ENCODE measurements at places on chromosomes 3 and 15. TPM values are rescaled to one million over a fixed set of nuclear protein-coding genes. Genes with fewer than 3 reads are reported as not detected.
A peak's percentile ranks its signal among the peaks of the same experiment; 100 is the strongest.

The FETUB gene
- not detected for total RNA-seq

The GNB5 gene
- 27.9 TPM for total RNA-seq

The VGLL3 gene
- not detected for total RNA-seq

The C3orf70 gene
- total RNA-seq: not detected

The SPG11 gene
- 95.8 TPM for total RNA-seq

The FAM174B gene
- 3.3 TPM for total RNA-seq

The GRK7 gene
- not detected for total RNA-seq

The KNG1 gene
- not detected for total RNA-seq

The TRMT10C gene
- total RNA-seq: 32.9 TPM

DNA sequence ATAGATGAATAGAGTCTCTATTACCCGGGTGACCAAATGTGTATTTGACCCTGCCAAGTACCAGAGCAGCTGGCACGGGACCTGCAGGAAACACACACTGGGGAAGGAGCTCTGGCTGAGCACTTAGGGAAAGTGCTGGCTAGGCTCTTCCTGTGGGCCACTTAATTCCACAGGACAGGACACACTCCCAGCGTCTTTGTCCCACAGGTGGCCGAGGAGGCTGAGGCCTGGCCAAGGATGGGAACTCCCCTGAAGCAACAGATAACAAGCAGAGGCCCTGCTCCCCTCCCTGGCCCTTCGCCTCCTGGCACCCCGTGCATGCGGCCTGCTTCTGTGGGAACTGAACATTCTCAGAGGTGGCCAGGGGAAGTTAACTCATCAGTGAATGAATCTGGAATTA, 180.8 kb downstream of the ATP10A start:
- DNase-seq: no peak

DNA sequence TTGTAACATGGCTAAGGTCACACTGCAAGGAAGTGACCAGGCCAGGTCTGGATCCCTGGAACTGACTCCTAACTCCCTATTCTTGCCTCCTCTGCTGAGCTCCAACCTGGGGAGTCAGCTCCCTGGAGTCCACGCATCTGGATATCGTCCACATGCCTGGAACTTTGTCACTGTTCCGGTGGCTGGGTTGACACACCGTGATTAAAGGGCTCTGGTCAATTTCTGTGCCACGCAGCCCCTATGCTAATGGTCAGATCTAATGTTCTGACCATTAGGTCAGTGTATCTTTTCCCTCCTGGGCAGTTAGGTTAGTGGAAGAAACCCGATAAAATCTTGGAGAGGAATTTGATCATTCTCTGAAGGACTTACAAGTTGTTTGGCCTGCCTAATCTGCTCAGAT, 1.6 kb upstream of the TPM1 start:
- no peak for DNase-seq

DNA sequence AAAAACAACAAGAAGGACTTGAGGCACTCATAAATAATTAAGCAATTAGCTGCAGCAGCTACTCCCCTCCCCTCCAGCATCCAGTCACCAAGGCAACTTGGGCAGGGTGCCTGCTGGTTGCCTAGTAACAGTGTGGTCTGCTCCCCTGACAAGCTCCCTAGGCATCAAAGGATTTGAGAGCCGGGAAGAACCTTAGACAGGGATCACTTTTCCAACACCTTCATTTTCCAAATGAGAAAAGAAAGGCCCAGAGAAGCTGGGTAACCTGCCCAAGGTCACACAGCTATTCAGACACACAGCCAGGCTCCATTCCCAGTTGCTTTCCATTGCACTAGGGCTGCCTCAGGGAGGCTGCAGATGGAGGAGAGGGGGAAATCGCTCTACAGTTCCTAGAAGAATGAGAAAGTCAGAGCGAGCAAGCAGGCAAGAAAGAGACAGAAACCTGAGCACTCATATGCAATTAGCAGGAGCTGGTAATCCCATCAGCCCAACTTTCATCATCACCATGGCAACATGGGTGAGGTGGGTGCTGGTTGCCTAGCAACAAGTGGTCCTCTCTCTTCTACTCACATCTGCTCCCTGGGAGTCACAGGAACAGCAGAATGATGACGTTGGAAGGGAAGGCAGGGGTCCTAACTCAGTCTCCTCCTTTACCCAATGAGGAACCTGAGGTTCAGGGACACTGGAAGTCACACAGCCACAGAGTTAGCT, 3.6 kb upstream of the EIF4E3 start:
- DNase-seq: peak; percentile 53

DNA sequence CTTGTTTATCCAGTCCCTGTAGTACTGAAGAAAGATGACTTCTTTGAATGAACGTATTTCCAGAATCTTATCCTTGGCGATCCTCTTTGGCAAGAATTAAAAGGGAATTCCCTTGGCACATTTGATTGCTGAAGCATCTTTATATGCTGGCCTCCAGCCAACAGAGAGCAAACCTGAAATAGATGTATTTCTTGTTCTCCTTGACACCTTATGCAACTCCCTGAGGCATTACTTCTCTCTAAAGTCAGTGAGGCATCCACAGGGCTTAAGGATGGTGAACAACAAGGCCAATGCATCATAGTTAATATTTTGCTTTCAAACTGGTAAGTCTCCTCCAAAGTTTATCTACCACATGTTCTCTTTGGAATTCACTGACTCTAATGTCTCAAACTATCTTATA, 450.9 kb upstream of the THRB start:
- DNase-seq: no peak

GRCh38 chr3:49666592-49666991, 7.6 kb upstream of the APEH start:
- no peak for DNase-seq

- no peak for DNase-seq
Measured at GRCh38 chr3:104906001-104906639, 460.6 kb upstream of the ALCAM start.

- no peak for DNase-seq
Measured at GRCh38 chr15:74470631-74471395, 9.9 kb upstream of the UBL7 start.

GRCh38 chr3:149020839-149021252, 29.5 kb downstream of the GYG1 start:
- no peak for DNase-seq

GRCh38 chr3:166731701-166732100, 648.4 kb downstream of the ZBBX start:
- DNase-seq: no peak

DNA sequence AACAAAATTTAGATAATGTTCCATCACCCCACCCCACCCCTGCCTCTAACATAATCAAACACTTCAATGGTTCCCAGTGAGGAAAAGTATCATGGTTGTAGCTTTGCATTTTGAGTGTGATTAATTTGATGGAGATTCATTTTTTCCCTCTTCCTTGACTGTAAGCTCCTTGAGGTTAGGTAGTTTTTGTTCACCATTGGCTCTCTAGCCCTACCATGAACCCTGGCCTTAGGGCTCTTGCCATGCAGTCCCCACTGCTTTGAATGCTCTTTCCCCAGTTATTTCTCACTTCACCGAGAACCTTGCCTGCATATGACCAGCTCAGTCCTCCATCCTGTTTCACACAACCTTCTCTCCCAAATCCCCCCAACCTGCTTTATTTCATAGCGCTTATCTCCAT, 5.0 kb upstream of the MBNL1 start:
- no peak for DNase-seq

DNA sequence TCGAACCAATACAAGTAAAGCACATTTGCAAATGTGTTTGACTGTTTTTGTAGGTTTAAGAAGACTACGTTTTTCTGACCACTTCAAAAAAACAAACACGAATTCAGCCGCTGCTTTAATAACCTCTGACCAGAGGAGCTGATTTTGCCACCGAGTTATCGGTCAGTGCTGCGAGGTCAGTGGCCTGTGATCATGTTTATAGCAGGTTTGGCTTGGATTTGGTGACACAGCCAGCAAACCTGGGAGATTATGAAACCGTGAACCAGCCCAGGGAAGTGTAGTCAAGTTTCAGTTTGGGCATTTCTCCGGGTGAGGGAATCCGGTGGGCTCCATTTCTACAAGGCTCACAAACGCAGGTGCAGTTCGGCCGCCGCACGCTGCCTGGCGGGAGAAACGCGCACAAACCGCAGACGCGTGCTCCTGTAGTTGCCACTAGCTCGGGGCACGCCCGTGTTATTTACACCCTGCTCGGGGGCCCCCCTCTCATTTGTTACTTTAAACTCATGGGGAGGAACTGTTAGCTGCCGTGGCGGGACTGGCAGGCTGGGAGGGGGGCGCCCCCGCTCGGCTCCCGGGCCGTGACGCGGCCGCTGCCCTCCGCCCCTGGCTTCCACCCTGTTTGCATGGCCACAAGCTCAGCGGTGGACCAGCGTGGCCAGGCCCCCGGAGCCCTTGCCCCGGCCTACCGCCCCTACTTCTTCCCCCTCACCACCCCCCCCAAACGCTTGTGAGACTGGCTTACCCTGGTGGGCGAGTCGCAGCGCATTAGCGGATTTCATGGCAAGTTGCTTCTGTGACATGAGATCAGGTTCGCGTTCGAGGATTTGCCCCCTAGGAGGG, 13.6 kb upstream of the ONECUT1 start:
- DNase-seq: no peak

DNA sequence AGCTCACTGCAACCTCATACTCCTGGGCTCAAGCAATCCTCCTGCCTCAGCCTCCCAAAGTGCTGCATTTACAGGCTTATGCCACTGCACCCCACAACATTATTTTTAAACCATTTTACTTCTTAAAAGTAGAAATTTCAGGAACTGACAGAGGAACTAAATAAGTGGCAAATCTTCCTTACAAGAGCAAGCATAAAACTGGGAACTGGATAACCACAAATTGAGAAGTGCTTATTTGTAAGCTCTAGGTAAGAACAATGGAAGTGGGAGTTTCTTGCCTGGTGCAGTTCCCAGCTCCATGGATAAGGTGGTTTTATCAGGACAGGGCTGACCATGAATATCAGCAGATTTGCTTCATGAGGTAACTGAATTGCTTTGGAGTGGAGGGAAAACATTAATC, 655.2 kb downstream of the DIPK2A start:
- DNase-seq: no peak

GRCh38 chr3:156787926-156788663, 38.1 kb upstream of the LEKR1 start:
- DNase-seq: peak; percentile 48

DNA sequence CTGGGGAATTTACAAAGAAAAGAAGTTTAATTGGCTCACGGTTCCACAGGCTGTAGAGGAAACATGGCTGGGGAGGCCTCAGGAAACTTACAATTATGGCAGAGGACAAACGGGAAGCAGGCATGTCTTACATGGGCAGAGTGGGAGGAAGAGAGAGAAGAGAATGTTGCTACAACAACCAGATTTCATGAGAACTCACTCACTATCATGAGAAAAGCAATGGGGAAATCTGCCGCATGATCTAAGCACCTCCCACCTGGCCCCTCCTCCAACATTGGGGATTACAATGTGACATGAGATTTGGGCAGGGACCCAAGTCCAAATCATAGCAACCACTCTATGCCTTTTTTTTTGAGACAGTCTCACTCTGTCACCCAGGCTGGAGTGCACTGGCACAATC, 28.8 kb downstream of the PCNP start:
- no peak for DNase-seq

DNA sequence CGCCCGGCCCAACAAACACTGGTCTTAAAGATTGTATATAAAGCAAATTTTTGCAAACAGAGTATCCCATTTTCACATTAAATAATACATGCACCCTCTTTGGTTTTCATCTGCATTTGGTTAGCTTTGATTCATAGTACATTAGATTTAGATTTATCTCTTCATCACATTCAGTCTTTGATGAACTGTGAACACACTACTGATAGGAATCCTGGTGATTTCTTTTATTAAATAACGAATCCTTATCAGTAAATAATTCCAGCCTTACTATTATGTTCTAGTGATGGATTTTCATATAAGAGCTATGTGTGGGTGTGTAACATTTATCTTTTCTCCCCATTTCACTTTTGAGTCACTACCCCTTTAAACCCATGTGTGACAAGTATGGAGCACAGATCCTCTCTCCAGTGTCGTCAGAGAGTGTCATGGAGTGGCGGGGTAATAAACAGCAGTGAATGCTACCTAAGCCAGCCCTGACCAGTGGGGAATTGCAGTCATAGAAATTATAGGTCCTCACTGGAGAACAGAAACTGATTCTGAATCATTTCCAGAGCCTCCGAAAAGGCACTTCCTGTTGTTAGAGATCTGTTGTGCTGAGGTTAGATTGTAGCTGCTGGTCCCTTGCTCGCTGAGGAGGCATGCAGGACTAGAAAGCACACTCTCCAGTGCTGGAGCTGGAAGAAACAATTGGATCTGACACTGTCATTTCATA, 22.0 kb downstream of the SLC7A14 start:
- peak; percentile 58 for DNase-seq

DNA sequence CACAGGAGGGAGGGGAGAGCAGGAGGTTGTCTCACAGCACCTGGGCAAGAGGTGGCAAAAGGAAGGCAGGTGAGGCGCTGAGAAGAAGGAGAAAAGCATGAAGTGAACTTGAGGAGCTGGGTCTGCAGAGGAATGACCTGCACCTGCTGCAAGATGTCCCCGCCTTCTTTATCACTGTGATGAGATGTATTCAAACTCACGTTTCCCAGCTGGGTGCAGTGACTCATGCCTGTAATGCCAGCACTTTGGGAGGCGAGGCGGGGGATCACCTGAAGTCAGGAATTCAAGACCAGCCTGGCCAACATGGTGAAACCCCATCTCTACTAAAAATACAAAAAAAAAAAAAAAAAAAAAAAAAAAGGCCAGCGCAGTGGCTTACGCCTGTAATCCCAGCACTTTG, 22.2 kb upstream of the ZNF710 start:
- DNase-seq: no peak

DNA sequence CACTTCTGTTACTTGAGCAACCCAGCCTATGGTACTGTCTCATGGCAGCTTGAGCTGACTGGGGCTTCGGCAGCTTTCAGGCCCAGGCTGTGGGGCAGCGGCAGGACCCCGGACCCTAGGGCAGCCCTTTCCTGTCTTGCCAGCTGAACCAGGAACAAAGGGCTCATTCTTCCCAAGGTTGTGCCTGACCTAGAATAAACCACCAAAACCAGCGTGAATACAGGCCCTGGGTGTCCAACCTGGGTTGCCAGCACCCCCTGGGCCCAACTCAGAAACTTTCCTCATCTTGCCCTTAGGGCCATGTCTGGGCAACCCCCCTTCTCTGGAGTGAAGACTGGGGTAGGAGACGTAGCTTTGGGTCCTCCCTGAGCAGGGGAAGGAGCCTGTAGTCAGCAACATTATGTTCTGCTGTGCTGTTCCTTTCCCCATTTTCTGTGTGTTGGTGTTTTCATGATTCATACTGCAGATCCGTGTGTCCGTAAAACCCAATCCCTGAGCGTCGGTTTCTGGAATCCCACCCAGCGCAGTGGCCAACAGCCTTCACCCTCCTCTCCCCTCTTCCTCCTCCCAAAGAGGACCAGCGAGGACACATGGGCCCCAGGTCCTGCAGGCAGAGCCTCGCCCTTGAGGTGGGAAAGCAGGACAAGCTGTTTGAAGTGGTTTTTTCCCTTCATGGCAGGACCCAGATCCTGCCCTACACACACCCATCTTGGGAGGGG, 33.5 kb downstream of the TKT start:
- no peak for DNase-seq
